ENCODE measurements at places on chromosomes 16 and 17. TPM values are rescaled to one million over a fixed set of nuclear protein-coding genes. Genes with fewer than 3 reads are reported as not detected.

Gene FLOT2
- 73.1 TPM for total RNA-seq

Gene RETREG3
- total RNA-seq = 62.9 TPM

Gene SLC16A6
- 0.67 TPM for total RNA-seq

Gene DOC2A
- 9.7 TPM for total RNA-seq

Gene OR3A3
- not detected for total RNA-seq

Gene VTN
- total RNA-seq = 54.1 TPM

Gene KCNJ18
- total RNA-seq = not detected

Gene FOXL1
- total RNA-seq = 1.5 TPM

Gene TVP23A
- total RNA-seq = 2.5 TPM

Gene SNAI3
- 0.79 TPM for total RNA-seq

Gene SLC47A2
- total RNA-seq = not detected

Gene TEKT5
- 0.52 TPM for total RNA-seq

Gene SERPINF2
- total RNA-seq = 36.3 TPM

Gene KIF19
- 2.0 TPM for total RNA-seq

Gene ITGB4
- 26.4 TPM for total RNA-seq

Gene PGAP3
- total RNA-seq = 31.5 TPM

Gene C17orf58
- 8.1 TPM for total RNA-seq

Gene DNAH17
- total RNA-seq = 0.33 TPM
